ENCODE measurements at places on chromosomes 5 and 9. TPM values are rescaled to one million over a fixed set of nuclear protein-coding genes. Genes with fewer than 3 reads are reported as not detected.

WDR31 gene
- 0.99 TPM for total RNA-seq

KLF4 gene
- 0.20 TPM for total RNA-seq

DNAH5 gene
- not detected for total RNA-seq

DNA sequence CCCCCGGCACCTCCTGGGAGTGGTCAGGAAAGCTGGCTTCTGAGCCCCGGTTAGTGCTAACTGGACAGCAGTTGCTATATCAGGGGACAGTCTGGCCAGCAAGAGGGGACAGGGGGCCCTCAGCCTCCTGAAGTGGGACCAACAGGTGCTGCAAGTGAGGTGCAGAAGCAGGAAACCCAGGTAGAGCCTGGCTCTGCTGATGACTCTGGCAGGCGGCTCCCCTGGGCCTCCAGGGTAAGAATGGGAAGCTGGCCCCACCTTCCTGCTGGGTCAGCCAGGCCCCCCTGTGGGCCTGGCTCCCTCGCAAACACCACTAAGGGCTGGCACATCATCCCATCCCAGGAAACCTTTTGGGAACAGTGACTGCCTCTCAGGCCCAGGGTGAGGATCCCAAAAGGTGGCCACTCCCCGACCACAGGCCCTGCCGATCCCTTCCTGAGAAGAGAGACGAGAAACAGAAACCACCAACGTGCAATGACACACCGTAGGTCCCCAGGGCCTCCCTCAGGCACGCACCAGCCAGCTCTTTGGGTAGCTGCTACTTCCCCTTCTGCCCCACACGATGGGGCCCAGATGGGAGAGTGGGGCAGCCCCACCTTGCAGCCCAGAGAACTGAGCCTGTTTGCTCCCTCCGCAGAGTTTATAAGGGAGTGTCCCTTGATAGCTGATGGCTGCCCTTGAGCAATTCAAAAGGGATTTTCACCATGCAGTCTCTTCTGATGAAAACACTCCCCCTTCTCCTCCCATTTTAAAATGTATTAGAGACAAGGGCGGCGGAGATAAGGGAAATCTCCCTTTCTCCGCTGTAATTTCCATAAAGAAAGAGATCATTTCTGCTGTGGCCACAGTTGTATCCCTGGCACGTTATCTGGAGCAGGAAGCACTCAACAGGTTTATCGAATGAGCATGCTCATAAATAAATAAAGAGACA lies 76.8 kb downstream of the STK10 start:
- H3K27ac ChIP-seq = peak overlapping the region; percentile 94
- H3K4me3 ChIP-seq = peak overlapping the region; percentile 78
- H3K4me1 ChIP-seq = peaks cover 73% of the 10 kb centered on the region
- no peaks in the 10 kb centered on the region for H3K27me3 ChIP-seq

CEMIP2 gene
- total RNA-seq = 55.9 TPM

ZDHHC11B gene
- 2.0 TPM for total RNA-seq

- H3K36me3 ChIP-seq = no peaks in the 10 kb centered on the region
- H3K27me3 ChIP-seq = peaks cover 3% of the 10 kb centered on the region
- DNase-seq = no peak
- H3K4me1 ChIP-seq = peaks cover 15% of the 10 kb centered on the region
- no peak overlapping the region for H3K4me3 ChIP-seq
Measured at GRCh38 chr5:143826951-143827444, 15.0 kb downstream of the HMHB1 start.

GRM6 gene
- not detected for total RNA-seq

DNA sequence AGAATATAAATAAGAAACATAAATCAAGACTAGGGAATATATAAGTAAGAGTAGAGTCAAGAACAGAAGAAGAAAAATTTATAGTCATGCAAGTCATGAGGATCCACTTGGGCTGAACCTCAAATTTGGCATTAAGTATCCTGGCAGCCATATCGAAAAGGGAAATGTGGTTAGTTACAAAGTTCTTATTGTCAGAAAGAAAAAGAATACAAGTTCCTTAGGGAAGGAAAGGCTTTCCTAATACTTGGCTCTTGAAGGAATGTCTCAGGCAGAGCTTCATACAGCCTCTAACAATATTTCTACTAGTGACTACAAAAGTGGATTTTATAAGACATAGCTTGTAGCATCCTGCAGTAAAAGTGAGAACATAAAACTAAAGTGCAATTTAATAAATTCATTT lies 45.4 kb downstream of the TMEM252 start:
- H3K27ac ChIP-seq = no peak overlapping the region
- H3K4me3 ChIP-seq = no peak overlapping the region
- no peaks in the 10 kb centered on the region for H3K36me3 ChIP-seq

PCAT7 gene
- not detected for total RNA-seq

DNA sequence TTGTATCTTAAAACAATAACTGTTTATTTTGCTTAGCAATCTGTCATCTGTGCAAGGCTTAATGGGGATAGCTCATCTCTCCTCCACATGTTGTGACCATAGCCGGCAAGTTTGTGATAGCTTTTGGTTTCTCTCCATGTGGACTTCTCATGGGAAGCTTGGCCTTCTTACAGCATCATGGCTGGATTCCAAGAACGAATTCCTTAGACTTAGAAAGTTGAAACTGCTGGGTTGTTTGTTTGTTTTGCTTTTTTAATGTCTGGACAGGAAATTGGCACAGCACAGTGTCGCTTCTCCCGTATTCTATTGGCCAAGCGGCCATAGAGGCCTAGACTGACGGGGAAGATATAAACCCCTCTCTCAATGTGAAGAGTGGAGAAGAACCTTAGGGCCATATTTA lies 61.0 kb upstream of the PRDM9 start:
- DNase-seq = no peak
- no peak overlapping the region for H3K4me3 ChIP-seq
- H3K4me1 ChIP-seq = no peaks in the 10 kb centered on the region
- no peaks in the 10 kb centered on the region for H3K36me3 ChIP-seq
- no peak overlapping the region for H3K27ac ChIP-seq

GRCh38 chr5:168295574-168296201 lies 4.2 kb downstream of the WWC1 start:
- H3K27ac ChIP-seq = no peak overlapping the region
- H3K27me3 ChIP-seq = peaks cover 30% of the 10 kb centered on the region
- H3K36me3 ChIP-seq = no peaks in the 10 kb centered on the region

CYLC2 gene
- not detected for total RNA-seq

IFNE gene
- total RNA-seq = 0.20 TPM

ZBED3 gene
- total RNA-seq = 3.8 TPM

GPX3 gene
- total RNA-seq = not detected

FBLL1 gene
- total RNA-seq = not detected

DNA sequence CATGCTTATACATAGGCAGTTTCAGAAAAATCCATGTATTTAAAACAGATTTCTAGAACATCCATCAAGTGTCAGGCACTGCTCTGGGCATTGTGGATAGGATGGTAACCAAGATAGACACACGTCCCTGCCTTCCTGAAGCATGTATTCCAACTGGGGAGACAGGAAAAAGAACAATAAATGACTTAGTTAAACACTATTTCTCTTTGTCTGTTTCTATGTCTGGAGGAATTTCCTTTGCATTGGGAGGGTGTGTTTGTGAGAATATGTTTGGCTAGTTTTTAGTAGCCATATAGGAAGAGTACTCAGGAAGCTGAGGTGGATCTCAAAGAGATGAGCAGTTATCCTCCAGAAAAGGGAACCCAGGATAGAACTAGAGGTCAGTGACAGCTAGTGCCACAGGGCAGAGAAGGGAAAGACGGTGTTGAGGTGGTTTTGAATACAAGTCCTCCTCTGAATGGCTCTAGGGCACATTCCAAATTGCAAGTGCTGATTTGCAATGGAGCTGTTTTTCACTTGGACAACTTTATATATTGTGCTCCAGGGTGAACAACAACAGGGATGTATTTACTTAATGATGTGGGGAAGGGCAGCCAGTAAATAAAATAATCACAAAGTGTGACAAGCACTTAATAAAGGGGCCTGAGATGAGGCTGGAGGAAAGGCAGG lies 144.7 kb upstream of the SHB start:
- peaks cover 1% of the 10 kb centered on the region for H3K4me1 ChIP-seq
- no peak for DNase-seq
- H3K36me3 ChIP-seq = no peaks in the 10 kb centered on the region
- no peak overlapping the region for H3K4me3 ChIP-seq

NR4A3 gene
- 1.2 TPM for total RNA-seq

- DNase-seq = no peak
- no peak overlapping the region for H3K4me3 ChIP-seq
- no peaks in the 10 kb centered on the region for H3K36me3 ChIP-seq
Measured at GRCh38 chr5:149242339-149242738, 29.3 kb upstream of the AFAP1L1 start.

GRCh38 chr5:61349935-61350334 lies 17.9 kb downstream of the ZSWIM6 start:
- H3K27ac ChIP-seq = no peak overlapping the region
- DNase-seq = no peak
- peaks cover 1% of the 10 kb centered on the region for H3K36me3 ChIP-seq

GRCh38 chr5:40025586-40025985 lies 600.8 kb upstream of the DAB2 start:
- DNase-seq = no peak
- H3K4me3 ChIP-seq = no peak overlapping the region
- no peaks in the 10 kb centered on the region for H3K4me1 ChIP-seq
- H3K27ac ChIP-seq = no peak overlapping the region
- H3K27me3 ChIP-seq = peaks cover 10% of the 10 kb centered on the region

OR13C9 gene
- total RNA-seq = not detected

DNA sequence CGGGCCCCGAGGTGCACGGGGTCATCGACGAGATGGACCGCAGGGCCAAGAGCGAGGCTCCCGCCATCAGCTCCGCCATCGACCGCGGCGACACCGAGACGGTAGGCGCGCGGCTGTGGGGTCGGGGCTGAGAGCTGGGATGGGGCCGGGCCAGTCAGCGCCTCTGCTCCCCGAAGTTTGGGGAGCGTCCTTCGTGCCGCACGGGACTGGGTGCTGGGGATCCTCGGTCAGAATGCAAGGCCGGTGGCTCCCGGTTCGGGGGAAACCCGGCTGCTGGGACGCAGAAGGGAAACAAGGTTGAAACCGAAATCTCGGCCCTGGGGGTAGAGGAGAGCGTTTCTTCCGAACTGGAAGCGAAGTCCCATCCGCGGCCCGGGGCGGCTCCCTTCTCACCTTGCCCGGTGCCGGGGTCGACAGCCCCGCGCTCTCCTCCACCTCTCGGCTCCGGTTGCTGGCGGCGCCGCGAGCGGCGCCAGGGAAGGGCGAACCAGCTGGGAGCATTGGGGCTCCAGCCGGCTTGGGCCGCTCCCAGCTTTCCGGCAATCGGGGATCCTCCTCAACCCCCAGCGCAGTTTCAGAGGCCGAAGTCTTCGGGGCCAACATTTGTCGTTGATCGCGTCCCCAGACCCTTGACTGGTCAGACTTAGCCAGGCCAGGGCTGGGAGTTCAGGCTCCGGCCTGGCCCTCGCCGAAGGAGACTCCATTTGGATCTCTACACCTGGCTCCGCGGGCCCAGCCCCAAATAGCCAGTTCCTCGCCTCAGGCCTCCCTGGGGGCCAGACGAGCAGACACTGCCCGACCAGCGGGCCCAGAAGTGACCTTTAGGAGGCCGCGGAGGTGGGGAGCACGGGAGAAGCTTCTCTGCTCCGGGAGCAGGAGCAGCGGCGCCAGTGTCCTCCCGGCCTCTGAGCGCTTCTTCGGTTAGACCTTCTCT lies 1.1 kb downstream of the LHX2 start:
- H3K36me3 ChIP-seq = peaks cover 2% of the 10 kb centered on the region
- H3K27ac ChIP-seq = no peak overlapping the region
- H3K4me1 ChIP-seq = peaks cover 20% of the 10 kb centered on the region
- H3K4me3 ChIP-seq = no peak overlapping the region
- no peak for DNase-seq

- no peaks in the 10 kb centered on the region for H3K4me1 ChIP-seq
- no peak for DNase-seq
- H3K4me3 ChIP-seq = no peak overlapping the region
- no peak overlapping the region for H3K27ac ChIP-seq
Measured at GRCh38 chr5:66277981-66278380, 133.9 kb downstream of the SREK1 start.

DNA sequence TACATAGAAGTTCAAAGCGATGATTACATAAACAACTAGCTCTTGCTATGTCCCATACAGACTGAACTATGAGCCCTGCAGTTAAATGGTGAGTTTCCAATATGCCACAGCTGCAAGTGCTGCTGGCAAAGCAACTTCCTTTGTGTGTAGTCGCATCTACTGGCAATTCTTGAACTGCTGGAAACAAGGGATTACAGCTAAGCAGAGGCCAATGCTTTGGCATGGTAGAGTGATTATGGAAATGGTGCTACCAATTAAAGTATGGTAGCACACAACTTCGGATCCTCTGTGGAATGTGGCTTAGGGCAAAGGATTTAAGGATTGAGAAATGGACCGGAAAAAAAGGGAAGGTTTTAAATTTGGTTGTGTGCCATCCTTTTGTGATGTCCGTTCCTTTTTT lies 856.6 kb downstream of the MAT2B start:
- no peak overlapping the region for H3K4me3 ChIP-seq
- no peaks in the 10 kb centered on the region for H3K4me1 ChIP-seq
- no peak overlapping the region for H3K27ac ChIP-seq
- no peaks in the 10 kb centered on the region for H3K36me3 ChIP-seq

DNA sequence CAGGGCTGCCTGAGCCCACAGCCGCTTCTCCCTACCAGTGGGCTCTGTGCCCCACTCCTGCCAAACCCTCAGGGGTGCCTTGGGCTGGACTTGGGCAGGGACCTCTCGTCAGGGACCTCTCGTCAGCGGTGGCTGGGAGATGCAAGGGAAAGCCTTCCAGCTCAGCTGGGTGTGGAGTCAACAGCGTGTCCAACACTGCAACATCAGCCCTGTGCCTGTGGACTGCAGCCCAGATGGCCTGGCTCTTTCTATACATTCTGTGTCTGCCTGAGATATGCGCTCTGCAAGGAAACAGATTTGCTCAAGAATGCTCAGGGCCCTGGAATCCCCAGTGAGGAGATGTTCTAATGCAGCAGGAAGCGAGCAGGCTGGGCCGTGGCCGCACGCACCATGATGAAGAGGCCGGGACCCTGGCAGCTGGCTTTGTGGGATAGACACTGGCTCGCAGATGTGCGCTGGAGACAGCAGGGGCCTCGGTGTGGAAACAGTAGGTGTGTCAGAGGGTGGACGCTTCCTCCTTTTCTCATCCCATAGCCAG lies 85.0 kb upstream of the COL5A1 start:
- H3K4me3 ChIP-seq = no peak overlapping the region
- H3K27me3 ChIP-seq = peaks cover 3% of the 10 kb centered on the region
- H3K36me3 ChIP-seq = no peaks in the 10 kb centered on the region

DNA sequence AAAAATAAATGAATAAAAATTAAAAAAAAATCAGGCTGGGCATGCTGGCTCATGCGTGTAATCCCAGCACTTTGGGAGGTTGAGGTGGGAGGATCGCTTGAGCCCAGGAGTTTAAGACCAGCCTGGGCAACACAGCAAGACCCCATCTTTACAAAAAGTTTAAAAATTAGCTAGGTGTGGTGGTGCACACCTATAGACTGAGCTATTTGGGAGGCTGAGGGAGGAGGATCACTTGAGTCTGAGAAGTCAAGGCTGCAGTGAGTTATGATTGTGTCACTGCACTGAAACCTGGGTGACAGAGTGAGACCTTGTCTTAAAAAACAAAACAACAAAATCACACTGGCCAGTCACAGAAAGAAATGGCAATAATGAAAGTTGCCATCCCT lies 3.4 kb upstream of the CNTRL start:
- peak overlapping the region; percentile 88 for H3K27ac ChIP-seq
- H3K4me1 ChIP-seq = peaks cover 35% of the 10 kb centered on the region
- peaks cover 9% of the 10 kb centered on the region for H3K36me3 ChIP-seq
- H3K4me3 ChIP-seq = peak overlapping the region; percentile 88
- no peak for DNase-seq

WNT8A gene
- not detected for total RNA-seq

GRCh38 chr5:83927140-83927733 lies 206.6 kb upstream of the HAPLN1 start:
- H3K4me3 ChIP-seq = no peak overlapping the region
- H3K27ac ChIP-seq = no peak overlapping the region
- DNase-seq = peak; percentile 33
